ENCODE measurements at places on chromosomes 2 and 18.

- DNase-seq, result no peak
Observed at GRCh38 chr18:76970770-76971559, 148.6 kb downstream of the ZNF236 start.

DNA sequence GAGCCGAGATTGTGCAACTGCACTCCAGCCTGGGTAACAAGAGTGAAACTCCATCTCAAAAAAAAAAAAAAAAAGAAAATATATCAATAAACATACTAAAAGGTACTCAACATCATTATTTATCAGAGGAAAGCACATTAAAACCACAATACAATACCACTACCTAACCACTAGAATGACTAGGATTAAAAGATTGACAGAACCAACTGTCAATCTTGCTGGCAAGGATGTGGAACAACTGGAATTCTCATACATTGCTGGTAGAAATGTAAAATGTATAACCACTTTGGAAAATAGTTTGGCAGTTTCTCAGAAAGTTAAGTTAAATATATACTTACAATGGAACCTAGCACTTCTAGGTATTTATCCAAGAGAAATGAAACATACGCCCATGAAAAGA, 88.6 kb downstream of the B3GNT2 start:
- no peak for DNase-seq

DNA sequence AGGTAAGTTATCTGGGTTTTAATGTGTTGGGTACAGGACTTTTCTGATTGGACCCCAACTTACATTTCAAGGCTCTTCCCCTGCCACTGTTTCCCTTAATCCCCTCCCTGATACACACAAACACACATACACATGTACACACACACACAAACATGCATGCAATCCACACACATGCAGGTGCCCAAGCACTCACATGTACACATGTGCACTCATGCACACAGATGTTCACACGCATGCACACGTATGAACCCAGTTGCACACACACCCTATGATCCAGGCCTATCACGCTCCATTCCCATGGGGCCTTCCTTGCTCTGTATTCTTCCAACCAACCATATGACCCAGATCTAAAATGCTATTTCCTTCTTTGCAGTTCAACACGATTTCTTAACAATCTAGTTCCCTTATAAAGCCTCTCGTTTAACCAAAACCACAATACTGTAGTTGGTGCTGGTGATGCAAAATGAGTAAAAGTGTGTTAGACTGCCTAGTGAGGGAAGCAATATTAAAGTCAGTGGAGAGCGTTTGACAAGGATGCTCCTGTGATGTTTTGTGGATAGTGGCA, 11.1 kb downstream of the SERPINB8 start:
- no peak for DNase-seq

DNA sequence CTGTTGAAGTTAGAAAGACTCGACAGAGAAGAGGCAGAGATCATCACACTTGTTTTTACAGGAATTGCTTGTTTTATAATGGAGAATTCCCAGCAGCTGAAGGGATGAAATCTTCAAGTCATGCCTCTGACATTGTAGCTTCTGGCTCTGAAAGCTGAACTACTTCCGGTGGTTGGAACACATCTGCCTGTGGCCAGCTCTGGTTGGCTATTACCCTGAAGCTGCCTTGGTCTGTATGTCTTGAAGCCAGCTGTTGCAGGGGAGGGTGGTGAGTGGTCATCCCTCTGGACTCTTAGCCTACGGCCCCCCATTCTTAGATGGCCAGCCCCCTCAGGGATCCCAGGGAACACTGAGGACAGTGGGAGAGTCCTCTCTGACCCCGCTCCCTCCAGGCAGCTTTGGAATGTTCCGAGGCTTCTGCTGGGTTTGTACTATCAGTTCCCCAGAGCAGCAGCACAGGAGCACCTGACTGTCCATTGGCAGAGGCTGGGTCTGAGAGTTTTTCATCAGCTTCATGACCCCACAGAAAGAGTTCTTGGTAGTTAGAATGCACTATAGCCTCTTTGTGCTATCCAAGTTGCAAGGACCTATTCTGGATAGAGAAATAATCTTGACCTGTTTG, 87.4 kb upstream of the CAPN13 start:
- no peak for DNase-seq

GRCh38 chr2:170305711-170306110, 127.8 kb downstream of the MYO3B start:
- no peak for DNase-seq

DNA sequence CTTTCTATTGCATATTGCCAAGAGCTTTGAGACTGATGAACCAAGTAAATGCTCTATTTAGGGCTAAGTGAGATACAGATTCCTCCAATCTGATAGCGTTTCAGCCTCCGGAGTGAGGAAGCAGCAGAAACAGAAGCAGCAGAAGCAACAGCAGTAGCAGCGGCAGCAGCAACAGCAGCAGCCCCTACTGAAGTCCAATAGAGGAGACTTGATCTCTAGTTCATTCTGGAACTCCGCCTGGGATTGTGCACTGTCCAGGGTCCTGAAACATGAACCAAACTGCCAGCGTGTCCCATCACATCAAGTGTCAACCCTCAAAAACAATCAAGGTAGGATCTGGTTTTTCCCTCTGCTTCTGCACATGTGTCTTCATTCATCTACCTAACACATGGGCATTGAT, at the start of gene DPP10:
Gene DPP10 (plus strand): TSS at position 132 of the 400 bp plus-strand sequence.
- no peak for DNase-seq

DNA sequence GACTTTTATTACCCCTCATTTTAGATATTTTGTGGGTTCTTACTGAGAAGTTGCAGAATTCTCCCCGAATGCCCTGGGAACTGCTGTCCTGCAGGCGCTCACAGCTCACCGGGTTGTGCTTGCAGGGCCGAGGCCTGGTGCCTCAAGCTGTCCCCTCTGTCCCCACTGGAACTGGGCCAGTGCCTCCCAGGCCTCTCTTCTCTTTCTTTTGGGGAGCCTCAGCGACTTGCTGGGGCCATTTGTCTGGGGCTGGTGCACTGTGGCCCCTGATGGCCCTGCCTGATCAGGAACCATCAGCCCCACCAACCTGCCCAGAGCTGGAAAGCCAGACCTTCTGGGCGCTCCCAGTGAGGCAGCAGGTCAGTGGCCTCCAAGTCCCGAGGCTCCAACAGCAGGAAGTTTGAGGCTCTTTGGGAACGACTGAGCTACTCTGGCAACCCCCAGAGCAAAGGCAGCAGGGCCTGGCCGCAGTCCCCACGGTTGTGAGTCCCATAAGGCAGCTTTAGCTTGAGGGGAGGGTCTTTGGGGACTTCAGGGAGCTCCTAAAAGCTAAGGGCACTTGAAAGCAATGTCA, 14.7 kb upstream of the NEU4 start:
- DNase-seq, result no peak

GRCh38 chr18:49170925-49171505, 220.2 kb upstream of the SMAD7 start:
- DNase-seq, result no peak

DNA sequence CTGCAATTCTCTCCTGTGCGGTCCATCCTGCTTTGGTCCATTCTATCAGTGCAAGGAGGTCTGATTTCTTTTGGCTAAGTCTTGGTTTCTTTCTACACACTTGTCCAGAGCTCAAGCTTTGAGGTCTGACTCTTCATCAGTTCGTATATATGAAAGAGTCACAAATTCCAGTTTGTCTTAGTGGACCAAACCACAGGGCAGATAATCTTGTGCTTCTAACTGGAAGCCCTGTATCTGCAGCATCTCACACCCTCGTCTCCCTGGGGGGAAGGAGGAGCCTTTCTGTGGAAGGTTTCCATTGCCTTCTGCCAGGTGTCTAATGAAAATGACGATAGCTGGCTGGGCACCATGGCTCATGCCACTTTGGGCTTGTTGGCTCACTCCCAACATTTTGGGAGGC, 148.5 kb downstream of the SPP2 start:
- DNase-seq, result no peak

DNA sequence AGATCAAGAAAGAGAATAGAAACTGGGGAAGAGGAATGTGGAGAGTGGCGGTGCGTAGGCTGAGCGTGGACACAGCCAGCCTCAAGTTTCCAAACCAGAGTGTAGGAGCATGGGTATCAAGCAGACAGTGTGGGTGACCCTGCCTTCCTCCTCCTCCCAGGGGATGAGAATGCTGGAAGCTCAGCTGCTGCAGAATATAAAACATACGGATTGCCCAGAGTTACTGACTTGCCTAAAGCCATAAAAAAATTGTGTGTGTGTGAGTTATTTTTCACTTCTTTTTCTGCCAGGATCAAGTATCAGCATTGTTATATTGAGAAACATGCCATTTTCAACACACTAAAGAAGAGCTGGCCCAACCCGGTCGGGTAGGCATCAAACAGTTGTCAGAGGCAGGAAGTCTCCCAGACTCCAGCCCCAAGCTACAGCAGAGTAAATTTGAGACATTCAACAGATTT, 333.3 kb upstream of the ACVR2A start:
- DNase-seq, result peak; percentile 14

GRCh38 chr2:69683170-69683971, 39.8 kb upstream of the AAK1 start:
- peak; percentile 75 for DNase-seq

- no peak for DNase-seq
Observed at GRCh38 chr18:49959176-49959575, 145.8 kb upstream of the ACAA2 start.

GRCh38 chr2:70936165-70936978, 672 bp downstream of the ATP6V1B1 start:
- DNase-seq, result no peak

- DNase-seq, result no peak
Observed at GRCh38 chr2:105144941-105145300, 96.6 kb upstream of the GPR45 start.

DNA sequence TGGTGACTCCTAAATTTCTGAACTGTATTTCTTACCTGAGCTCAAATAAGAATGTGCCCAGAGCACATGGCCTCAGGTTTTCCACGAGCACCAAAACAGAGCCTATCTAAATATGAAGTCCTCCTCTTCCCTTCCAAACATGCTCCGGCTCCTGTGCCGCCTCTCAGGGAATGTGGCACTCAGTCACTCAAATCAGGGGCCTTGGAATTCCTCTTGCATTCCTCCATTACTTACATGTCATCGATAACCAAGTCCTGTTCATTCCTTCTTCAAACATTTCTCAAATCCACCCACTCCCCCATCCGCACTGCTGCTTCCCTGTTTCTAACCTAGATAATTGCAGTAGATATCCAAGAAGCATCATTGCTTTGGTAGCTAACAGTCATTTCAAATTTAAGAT, 151.4 kb downstream of the CHST9 start:
- no peak for DNase-seq

GRCh38 chr2:169139993-169140767, 70.8 kb downstream of the DHRS9 start:
- no peak for DNase-seq

GRCh38 chr2:88437010-88437409, 15.5 kb downstream of the FOXI3 start:
- DNase-seq, result no peak

- no peak for DNase-seq
Observed at GRCh38 chr2:104874230-104874629, 20.3 kb downstream of the POU3F3 start.

DNA sequence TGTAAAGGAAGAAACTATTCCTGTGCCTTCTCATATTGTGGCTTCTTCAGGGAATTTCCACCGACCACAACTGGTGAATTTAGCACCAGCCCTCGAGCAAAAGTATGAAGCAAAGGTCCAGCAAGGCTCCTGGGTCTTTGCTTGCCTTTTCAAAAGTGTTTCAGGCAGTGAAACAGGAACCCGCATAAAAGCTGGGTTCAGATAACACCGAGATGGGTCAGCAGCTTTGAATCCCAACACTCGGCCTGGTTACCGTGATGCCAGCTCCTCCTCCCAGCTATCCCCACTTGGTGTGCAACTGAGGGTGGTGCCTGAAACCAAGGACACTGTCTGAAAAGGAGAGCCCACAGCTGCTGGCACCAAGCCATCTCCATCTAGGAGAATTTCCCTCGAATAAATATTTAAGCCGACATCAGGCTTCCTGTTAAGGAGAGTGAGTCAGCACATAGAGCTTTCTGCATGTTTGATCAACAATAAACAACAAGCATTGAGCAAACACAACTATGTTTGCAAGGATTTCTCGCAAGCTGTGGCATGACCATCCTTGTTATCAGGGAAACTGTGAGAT, 69.5 kb downstream of the ANTXR1 start:
- DNase-seq, result peak; percentile 56

DNA sequence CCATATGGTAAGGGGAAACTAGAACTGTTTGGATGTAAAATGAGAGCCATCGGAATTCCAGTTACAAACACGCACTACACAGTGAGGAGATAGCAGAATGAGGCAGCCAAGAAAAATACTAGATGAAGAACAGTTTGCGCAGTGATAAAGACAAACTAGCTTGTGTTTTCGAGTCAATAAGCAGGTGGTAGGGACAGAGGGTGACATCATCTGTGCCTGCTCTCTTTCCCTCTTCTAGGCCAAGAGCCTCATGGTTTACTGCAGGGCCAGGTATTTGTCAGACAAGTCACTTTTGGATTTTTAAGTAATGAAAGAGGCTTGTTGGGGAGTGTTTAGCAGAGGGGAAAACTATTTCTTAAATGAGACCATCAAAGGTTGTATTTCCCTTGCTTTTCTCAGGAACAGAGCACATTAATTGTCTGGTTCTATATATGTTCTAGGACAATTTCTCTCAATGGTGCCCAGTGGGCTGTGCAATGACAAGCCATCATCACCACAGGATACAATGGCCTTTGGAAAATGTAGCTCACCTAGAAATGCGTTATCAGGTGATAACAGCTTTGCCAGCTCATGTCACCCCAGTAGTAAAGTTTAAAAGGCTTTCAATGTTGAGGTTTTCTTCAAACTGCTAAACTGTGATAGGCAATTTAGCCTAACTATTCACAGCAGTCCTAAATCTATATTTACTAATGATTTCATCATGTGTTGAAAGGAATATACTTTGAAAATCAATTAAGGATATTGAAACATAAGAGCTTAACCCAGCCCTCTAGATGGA, 1210.3 kb upstream of the ZEB2 start:
- no peak for DNase-seq

GRCh38 chr2:221517696-221518151, 54.4 kb downstream of the EPHA4 start:
- DNase-seq, result no peak

- no peak for DNase-seq
Observed at GRCh38 chr2:7773362-7774360, 856.4 kb downstream of the RNF144A start.

- no peak for DNase-seq
Observed at GRCh38 chr2:232976176-232976575, 36.9 kb downstream of the NGEF start.

DNA sequence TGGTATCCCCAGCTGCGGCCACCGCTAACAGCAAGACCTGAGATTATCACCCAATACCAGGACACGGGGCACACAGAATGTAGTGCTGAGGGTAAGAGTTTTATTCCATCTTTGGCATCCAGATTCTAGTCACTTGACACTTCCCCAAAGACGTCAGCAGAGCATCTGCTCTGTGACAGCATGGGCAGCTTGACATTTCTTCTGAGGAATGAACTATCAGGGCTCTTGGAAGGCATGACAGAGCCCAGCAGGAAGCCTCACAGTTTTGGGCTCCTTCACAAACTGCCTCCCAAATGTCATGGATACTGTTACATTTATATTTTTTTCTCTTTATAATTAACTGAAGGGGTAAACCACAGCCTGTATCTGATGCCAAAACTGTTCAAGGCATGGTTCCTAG, 1010.7 kb downstream of the TDRD15 start:
- no peak for DNase-seq
